ENCODE measurements at places on chromosomes 12 and 14.

GRCh38 chr14:56759094-56759493 is 51.2 kb downstream of the OTX2 start:
- DNase-seq = no peak

DNA sequence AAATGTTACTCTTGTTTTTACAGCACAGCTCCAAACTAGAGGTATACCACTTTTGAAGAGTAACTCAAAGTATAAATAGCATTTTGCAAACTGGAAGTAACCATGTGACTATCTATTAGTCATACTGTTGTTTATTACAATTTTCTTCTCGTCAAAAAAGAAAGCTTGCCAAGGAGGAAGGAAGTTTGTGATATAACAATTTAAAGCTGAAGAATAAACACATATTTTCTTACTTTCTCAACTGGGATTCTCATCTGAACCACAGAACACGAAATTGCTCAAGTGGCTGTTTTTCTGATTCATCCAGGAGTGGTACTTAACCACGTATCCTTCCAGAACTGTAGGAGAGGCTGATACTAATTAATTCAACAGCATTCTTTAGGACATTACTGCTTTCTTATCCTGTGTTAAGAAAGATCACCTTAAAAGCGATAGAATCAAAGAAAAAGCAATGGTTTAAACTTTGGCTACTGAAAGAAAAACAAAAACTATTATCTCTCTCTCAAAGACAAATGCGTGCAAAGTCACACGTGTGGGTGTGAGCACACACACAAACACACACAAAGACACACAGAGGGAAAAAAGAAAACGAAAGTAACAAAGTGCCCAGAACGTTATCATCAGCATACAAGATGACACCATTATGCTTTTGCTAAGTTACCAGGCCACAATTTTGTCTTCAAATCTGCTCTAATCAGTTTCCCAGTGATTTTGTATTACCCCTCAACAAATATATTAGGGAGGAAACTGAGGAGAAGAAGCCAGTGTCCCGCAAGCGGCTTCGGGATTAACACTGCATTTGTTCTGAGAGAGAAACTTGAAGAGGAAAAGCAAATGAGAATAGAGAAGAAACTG is at the start of gene CLEC2B:
TSS of gene CLEC2B (minus strand) at position 48 of the 855 bp plus-strand sequence.
- DNase-seq = peak; percentile 18

DNA sequence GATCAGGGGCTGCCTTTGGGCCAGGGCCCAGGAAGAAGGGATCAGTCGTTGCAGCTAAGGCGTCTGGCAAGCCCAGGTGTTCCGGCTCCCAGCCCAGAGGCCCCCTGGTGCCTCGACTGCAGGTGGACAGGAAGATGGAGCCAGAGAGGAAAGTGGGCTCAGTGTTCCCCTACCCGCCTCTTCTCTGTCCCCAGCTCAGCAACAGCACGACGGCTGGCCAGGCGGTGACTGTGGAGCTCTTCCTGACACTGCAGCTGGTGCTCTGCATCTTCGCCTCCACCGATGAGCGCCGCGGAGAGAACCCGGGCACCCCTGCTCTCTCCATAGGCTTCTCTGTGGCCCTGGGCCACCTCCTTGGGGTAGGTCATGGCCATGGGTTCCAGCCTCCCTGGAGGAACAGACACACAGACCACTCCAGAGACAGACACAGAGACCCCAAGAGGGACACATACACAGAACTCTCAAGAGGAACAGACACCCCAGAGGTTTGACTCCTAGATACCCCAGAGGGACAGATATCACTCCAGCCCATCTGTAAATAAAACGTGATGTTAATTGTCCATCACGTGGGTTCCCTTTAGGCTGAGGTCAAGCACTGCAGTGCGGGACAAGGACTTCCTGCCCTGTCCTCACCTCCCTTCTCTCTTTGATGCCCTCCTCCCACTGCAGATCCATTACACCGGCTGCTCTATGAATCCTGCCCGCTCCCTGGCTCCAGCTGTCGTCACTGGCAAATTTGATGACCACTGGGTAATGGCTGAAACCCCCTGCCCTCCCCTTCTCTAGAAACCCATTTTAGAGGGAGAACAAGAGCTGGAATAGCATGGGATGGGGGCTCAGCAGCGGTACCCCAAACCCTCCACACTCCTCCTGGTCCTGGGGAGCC is 3.7 kb downstream of the AQP2 start:
- no peak for DNase-seq

DNA sequence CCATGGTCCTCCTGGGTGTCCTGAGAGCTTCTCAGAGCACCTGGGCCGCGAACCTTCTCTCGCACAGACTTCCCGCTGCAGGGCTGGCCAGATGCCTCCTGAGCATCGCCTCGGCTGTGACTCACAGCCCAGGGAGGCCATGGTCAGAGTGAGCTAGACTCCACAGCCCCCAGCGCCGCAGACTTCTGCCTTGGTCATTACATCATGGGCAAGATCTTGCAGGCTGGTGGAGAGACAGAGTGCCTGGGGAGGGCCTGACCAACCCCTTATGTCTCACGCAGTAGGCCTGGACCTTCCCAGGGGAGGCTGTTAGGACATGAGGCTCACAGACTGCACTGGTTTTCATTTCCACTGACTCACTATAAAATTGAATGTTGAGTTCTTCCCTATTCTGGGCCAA is 41.8 kb downstream of the SMOC1 start:
- DNase-seq = no peak

DNA sequence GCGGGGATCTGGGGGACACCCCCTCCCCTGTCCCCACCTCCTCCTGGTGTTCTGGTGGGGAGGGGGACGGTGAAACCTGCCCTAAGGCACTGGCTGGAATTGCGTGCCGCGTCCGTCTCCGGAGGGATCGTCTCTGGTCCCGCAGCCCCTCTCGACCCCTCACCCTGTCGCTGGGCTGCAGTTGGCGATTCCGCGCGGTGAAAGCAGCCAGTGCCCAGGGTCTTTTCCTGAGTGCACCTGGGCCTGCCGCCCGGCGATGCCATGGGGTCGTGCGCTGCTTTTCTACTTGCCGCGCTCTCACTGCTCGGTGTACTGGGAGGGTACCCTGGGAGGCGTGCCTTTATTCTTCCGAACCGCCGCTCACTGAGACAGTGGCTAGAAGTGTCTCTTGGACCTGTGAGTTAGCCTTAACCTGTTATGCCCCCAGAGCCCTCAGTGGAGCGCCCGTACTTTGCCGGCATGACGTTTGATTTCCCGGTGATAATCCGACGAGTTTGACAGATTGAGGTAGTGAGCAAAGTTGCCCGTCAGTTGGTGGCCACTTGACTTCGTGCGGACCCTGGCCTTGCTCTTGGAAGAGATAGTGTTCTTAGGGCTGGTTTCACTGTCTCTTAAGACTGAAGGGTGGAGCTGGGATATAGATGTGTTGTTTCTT is 788 bp downstream of the SFSWAP start:
- DNase-seq = no peak
